ENCODE measurements at places on chromosomes 13 and 19.

- DNase-seq: no peak
Measured at GRCh38 chr13:48402325-48402932, 10.5 kb downstream of the LPAR6 start.

GRCh38 chr19:43526884-43527859 is at the start of gene ETHE1:
Gene ETHE1 (minus strand): TSS chr19:43527201. CDS start chr19:43527177, 24 bp downstream.
- peak; percentile 63 for DNase-seq

DNA sequence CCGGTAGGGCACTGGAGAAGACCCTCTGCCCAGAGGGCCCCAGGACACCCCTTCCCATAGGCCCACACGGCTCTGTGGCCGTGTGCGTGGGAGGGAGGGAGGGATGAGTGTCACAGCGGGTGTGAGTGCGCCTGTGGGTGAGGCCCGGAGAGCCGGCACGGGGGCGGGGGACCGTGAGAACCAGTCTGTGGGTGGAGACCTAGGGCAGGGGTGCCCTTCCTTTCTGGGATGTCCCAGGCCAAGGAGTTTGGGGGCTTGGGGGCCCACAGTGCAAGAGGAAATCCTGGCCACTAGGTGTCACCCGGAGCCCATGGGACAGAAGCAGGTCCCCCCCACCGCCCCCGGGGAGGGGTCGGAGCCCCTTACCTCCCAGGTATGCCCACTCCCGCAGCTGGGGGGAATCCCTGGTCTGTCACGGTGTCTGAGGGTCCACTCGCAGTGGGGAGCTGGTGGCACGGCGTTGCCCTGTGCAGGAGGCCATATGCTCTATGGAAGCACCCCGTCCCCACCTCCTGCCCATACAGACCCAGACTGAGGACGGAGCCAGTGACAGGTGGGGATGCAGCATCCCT is 16.0 kb upstream of the SLC7A10 start:
- no peak for DNase-seq

- DNase-seq: no peak
Measured at GRCh38 chr19:10378124-10378523, 2.2 kb downstream of the TYK2 start.
